Cerebellum (tissue), 4 donors: ENCODE measurements at places on chromosomes 4 and X.

DNA sequence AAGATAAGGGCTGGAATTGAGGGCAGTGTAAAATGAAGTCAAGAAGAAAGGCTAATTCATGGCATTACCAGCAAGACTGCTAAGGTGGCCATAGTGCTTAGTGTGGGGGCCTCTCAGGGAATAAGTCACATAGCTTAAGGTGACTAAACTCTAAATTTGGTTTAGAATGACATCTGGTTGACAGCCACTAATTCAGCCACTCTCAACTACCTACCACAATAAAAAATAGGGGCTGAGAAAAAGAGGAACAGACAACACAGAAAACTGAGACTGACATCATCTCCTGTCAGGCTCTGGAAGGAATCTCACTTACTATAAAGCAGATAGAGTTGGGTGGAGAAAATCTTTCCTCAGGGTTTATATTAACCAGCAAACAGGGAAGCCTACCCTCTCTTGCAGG lies 96.9 kb downstream of the CHRDL1 start:
- DNase-seq, result no peak

GRCh38 chr4:102826105-102826889 lies 1.1 kb downstream of the UBE2D3 start:
- DNase-seq, result no peak

DNA sequence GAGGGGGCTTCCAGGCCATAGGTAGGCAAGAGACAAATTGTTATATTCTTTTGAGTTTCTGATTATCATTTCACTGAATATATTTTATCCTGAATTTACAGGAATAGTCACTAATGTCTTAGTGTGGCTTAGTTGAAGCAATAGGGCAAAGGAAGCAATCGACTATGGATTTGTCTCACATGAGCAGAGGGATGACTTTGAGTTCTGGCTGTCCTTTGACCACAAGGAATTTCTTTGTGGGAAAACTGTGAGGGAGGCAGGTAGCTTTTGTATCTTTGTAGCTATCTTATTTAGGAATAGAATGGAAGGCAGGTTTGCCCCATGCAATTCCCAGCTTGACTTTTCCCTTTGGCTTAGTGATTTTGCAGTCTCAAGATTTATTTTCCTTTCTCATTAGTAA lies 207.3 kb upstream of the ANXA10 start:
- no peak for DNase-seq

GRCh38 chrX:1466971-1467561 lies 14.4 kb upstream of the ASMTL start:
- DNase-seq, result no peak

DNA sequence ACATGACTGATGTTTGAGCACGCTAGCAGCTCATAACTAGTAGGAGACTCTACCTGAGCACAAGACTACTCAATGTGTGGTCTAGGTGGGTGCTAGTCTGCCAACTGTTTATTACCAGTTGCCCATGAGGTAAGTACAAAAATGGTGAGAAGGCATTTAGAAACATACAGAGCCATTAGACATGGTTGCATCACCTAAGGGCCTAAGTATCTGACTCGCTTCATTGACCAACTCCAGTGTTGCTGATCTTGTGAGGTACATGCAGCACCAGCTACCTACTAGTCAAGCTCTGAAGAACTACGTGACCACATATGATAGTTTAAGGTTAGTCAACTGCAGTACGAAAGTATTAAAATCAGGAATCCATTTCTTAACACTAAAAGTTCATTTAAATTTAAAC lies 39.9 kb downstream of the APBB2 start:
- DNase-seq, result no peak

GRCh38 chr4:170089274-170089667 lies 485 bp downstream of the AADAT start:
- DNase-seq, result no peak

GRCh38 chr4:112751447-112751846 lies 114.5 kb downstream of the LARP7 start:
- DNase-seq, result no peak

- DNase-seq, result no peak
Measured at GRCh38 chr4:169185133-169185956, 85.4 kb downstream of the SH3RF1 start.

- no peak for DNase-seq
Measured at GRCh38 chr4:151555151-151555945, 146.4 kb downstream of the FHIP1A start.

DNA sequence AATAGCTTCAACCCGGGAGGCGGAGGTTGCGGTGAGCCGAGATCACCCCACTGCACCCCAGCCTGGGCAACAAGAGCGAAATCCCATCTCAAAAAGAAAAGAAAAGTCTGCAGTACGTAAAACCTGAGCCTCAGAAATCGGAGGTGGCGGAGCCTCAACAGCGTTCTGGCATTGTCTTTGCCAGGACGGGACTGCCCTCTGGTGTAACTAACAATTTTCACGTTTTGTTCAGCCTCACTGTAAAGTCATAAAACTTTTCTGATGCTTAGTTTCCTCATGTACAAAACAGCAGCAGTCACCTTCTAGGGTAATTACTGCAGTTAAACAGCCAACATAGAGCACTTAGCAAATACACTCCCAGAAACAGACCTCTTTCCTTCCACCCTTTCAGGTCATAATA lies 121.7 kb downstream of the RBM47 start:
- no peak for DNase-seq

GRCh38 chrX:134718966-134719317 lies 60.7 kb upstream of the PLAC1 start:
- no peak for DNase-seq

DNA sequence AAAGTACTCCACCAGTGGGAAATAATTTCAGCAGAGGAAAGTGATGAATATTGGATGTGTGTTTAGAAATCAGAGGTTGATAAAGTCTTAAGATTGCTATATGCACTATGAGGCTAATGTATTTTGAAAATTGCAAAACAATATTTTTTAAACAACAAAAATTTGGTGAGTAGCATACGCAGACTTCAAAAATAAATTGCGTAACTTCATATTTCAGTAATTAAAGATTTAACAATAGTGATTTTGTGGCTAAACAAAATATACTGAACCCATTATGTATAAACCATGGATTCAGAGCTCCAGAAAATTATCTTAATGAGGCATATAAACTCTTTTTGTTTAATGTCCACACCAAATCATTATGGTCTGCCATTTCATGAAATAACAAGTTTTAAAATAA lies 3.3 kb upstream of the TAPT1 start:
- no peak for DNase-seq

- DNase-seq, result no peak
Measured at GRCh38 chr4:101252721-101253120, 94.6 kb downstream of the PPP3CA start.

- no peak for DNase-seq
Measured at GRCh38 chrX:15977644-15978043, 123.0 kb upstream of the AP1S2 start.

GRCh38 chrX:413322-414201 lies 26.9 kb upstream of the PPP2R3B start:
- DNase-seq, result no peak
